ENCODE measurements at places on chromosomes 12 and 14. TPM values are rescaled to one million over a fixed set of nuclear protein-coding genes. Genes with fewer than 3 reads are reported as not detected.
A peak's percentile ranks its signal among the peaks of the same experiment; 100 is the strongest.

TIMELESS gene
- 59.5 TPM for total RNA-seq

- no peaks in the 10 kb centered on the region for H3K4me1 ChIP-seq
- no peaks in the 10 kb centered on the region for H3K36me3 ChIP-seq
- H3K27ac ChIP-seq: no peak overlapping the region
- DNase-seq: peak; percentile 73
These were observed 568.3 kb downstream of the TMEM121 start for GRCh38 chr14:106094654-106095189.

DNA sequence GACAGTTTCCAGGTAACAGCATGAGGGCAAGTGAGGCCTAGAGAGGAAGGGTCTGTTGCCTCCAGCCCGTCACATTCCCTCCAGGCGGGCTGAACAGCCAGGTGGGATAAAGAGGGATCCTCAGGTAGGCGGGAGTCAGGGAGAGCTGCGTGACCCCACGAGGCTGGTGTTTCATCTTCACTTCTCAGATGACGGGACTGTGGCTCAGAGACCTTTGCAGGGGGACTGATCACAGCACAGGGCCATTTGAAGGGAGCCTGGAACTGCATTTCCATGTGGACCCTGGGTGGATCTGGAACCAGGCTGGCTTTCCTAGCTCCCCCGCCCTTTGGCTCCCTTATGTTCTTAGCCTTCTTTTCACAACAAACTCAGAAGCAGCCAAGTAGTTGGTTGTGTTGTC, 37.4 kb downstream of the SH2B3 start:
- H3K4me3 ChIP-seq: no peak overlapping the region
- no peak for DNase-seq
- H3K4me1 ChIP-seq: peaks cover 81% of the 10 kb centered on the region
- H3K27ac ChIP-seq: peak overlapping the region; percentile 78

MDGA2 gene
- total RNA-seq: not detected

ZNF385A gene
- 1.3 TPM for total RNA-seq

KLRF1 gene
- 0.20 TPM for total RNA-seq

- no peaks in the 10 kb centered on the region for H3K36me3 ChIP-seq
- H3K4me3 ChIP-seq: no peak overlapping the region
- H3K27me3 ChIP-seq: no peaks in the 10 kb centered on the region
- H3K27ac ChIP-seq: no peak overlapping the region
These were observed 47.6 kb downstream of the PHETA1 start for GRCh38 chr12:111321317-111321716.

DNA sequence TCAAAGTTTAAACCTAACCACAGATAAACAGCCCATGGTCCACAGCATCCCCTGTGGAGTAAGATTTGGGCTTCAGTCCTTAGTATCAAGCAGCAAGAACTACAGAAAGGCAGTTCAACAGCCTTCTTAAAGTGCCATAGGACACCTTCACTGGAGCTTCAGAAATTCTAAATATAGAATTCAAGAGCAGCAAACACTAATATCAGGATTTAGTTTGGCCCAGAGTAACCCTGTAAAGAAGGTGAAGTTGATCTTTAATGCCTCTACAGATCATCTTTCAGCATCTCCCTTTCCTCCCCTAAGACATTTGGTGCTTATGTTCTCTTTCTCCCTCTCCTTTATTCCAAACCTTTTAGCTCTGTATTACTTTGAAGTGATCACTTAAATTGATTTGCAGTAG, 59.5 kb upstream of the ARHGAP5 start:
- H3K27ac ChIP-seq: no peak overlapping the region
- no peak overlapping the region for H3K4me3 ChIP-seq
- no peaks in the 10 kb centered on the region for H3K4me1 ChIP-seq
- no peaks in the 10 kb centered on the region for H3K36me3 ChIP-seq
- no peak for DNase-seq
- peaks cover 3% of the 10 kb centered on the region for H3K27me3 ChIP-seq

CKAP4 gene
- total RNA-seq: 2.1 TPM

DNA sequence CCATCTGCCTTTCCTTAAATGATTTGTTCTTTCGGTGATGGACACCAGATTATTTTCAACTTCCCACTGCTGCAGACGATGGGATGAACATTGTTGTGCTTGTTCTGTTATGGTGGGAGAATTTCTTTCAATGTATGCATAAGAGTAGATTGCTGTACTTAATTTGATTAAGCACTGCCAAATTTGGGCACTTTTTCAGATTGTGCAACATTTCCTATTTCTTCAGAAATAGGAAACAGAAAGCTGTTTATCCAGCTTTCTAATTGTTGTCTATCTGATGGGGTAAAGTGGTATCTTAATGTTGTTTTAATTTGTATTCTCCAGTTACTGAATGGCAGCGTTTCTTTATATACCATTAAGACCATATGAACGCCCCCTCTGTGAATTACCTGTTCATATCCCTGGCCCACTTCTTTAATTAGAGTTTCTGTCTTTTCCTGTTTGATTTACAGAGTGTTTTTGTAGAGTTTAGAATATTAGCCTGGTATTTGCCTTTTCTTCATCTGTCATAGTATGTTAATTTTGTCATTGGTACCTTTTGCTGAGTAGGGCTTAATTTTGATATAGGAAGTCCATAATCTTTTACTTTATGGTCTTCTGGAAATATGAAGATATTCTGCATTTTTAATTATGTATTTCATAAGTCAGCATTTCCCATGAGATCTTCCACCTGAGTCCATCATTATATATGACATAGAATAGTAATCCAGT, 59.6 kb downstream of the DIP2B start:
- H3K36me3 ChIP-seq: peaks cover 12% of the 10 kb centered on the region
- no peak overlapping the region for H3K4me3 ChIP-seq
- DNase-seq: no peak
- peaks cover 36% of the 10 kb centered on the region for H3K4me1 ChIP-seq
- H3K27ac ChIP-seq: no peak overlapping the region

LRRC43 gene
- total RNA-seq: not detected

GRCh38 chr12:3041558-3042164, 35.5 kb upstream of the TSPAN9 start:
- no peaks in the 10 kb centered on the region for H3K27me3 ChIP-seq
- DNase-seq: peak; percentile 69
- no peaks in the 10 kb centered on the region for H3K4me1 ChIP-seq
- H3K27ac ChIP-seq: no peak overlapping the region
- H3K36me3 ChIP-seq: no peaks in the 10 kb centered on the region

DNA sequence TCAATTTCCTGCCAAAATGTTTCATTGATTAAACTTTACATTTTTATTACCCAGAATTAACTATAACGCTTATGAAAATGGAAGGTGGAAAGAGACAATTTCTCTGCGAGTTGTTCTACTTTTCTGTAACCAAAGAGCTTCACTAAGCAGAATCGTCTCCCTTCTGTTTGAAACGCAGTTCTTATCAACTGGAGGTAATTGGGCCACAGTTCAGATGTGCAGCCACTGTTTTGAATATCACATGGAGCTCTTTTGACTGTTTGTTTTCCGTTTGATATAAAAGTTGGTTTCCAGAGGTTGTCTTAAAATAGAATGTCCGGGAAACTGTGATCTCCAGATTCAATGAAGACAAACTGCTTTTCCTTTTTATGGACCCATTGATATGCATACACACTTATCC, 183.3 kb upstream of the SEL1L start:
- no peaks in the 10 kb centered on the region for H3K36me3 ChIP-seq
- H3K4me1 ChIP-seq: no peaks in the 10 kb centered on the region

DNA sequence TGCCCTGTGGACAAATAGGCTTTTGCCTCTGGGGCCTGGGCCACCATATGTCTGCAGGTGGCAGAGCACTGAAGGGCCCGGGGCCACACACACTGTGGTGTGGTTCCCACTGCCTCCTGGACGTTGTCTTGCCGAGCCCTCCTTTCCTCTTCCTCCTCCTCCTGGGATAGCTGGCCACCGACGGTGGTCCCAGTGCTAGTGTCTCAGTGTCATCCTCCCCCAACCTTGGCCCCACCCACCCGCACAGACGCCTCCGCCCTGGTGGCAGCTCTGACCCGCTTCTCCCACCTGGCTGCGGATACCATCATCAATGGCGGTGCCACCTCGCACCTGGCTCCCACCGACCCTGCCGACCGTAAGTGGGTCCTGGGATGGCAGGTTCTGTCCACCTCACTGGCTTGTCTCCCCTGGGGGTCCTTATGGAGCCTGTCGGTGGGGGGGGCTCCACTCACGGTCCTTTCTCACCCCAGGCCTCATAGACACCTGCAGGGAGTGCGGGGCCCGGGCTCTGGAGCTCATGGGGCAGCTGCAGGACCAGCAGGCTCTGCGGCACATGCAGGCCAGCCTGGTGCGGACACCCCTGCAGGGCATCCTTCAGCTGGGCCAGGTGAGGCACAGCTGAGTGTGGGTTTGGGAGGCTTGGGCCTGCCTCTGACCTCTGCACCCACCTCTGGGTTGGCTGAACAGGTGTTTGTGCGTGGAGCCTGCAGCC, 23.5 kb downstream of the HIP1R start:
- DNase-seq: no peak
- no peak overlapping the region for H3K27ac ChIP-seq
- no peaks in the 10 kb centered on the region for H3K36me3 ChIP-seq
- H3K4me1 ChIP-seq: no peaks in the 10 kb centered on the region
- no peak overlapping the region for H3K4me3 ChIP-seq

CBLN3 gene
- 5.3 TPM for total RNA-seq

YBX3 gene
- 27.1 TPM for total RNA-seq

DNA sequence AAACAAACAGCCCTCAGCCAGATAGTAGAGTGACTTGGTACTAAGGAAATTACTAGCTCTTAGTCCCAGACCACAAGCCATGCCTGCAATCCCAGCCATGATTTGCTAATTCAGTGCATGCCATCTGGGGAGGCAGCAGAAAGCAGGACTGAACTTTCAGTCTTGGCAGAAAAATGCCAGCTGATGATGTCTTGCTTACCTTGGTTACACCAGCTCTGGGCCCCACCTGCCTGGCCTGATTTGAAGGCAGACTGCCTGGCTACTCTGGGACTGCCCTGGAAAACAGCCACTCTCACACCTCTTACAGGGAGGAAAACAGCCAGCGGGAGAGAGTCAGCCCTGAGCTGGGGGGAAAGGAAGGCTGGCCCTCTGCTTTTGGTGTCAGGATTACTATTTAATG, 4.6 kb upstream of the UNC119B start:
- H3K4me1 ChIP-seq: peaks cover 7% of the 10 kb centered on the region
- H3K27ac ChIP-seq: no peak overlapping the region
- H3K27me3 ChIP-seq: no peaks in the 10 kb centered on the region
- H3K4me3 ChIP-seq: no peak overlapping the region
- no peak for DNase-seq

DNA sequence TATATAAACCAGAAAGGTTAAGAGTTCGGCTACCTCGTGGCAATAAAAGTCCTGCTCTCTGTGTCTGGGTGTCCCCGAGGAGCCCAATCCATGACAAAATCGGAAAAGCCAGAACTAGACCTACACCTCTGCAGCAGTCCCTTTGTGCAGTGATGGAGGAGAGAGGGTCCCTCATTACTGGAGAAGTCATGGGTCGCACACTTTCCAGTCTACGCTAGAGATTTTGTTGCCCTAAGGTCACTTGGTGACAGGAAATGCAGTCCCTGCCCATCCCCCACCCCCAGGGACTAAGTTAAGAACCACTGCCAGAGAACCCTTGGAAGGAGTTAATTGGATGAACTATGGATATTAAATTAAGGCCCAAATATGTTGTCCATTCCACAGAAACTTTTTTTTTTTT, 104.4 kb upstream of the ATF7IP start:
- H3K4me1 ChIP-seq: peaks cover 41% of the 10 kb centered on the region
- H3K4me3 ChIP-seq: no peak overlapping the region
- no peak overlapping the region for H3K27ac ChIP-seq
- peaks cover 34% of the 10 kb centered on the region for H3K36me3 ChIP-seq
- no peaks in the 10 kb centered on the region for H3K27me3 ChIP-seq

DNA sequence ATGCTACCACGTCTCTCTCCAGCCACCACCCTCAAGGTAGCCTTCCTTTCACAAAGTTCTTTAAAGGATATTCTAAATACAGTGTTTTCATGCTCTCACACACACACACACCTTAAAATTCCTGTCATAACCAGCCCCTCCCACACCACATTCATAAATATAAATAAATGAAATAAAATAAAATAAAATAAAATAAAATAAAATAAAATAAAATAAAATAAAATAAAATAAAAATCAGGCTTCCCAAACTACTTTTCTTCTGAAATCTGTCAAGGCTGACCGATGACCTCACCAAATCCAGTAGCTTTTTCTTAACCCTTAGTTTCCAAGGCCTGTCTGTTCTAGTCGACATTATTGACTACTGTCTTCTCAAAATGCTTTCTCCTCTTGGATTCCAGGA, 378.4 kb downstream of the SEC23A start:
- no peaks in the 10 kb centered on the region for H3K36me3 ChIP-seq
- H3K27ac ChIP-seq: no peak overlapping the region
- H3K4me3 ChIP-seq: no peak overlapping the region
- DNase-seq: no peak
- peaks cover 2% of the 10 kb centered on the region for H3K27me3 ChIP-seq

GRCh38 chr12:18898470-18898869, 160.6 kb downstream of the CAPZA3 start:
- no peak overlapping the region for H3K27ac ChIP-seq
- no peak for DNase-seq
- no peaks in the 10 kb centered on the region for H3K4me1 ChIP-seq
- no peaks in the 10 kb centered on the region for H3K36me3 ChIP-seq
- no peak overlapping the region for H3K4me3 ChIP-seq

- no peaks in the 10 kb centered on the region for H3K36me3 ChIP-seq
- peak overlapping the region; percentile 63 for H3K27ac ChIP-seq
- H3K4me1 ChIP-seq: peaks cover 16% of the 10 kb centered on the region
- peak; percentile 34 for DNase-seq
These were observed 21.9 kb upstream of the PTGR2 start for GRCh38 chr14:73829526-73830431.

CMA1 gene
- not detected for total RNA-seq

DNA sequence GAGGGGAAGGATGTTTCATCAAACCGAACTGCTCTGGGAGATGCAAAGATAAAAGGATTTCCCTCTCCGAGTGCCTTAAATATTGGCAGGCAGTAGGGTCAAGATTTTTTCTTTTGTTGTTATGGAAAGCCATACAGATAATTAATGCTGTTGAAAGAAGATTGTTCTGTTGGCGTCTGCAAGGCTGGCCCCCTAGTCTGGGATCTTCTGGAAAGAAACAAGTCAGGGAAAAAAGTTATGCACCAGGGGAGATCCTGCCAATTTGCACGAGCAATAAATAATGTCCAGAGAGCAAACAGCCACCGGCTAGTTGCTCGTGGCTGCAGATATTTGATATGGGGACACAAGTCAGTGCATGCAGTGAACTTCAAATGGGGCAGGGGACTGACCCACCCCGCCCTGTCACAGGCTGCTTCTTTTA, 202.1 kb upstream of the MYL2 start:
- H3K27me3 ChIP-seq: no peaks in the 10 kb centered on the region
- no peak overlapping the region for H3K4me3 ChIP-seq
- H3K4me1 ChIP-seq: no peaks in the 10 kb centered on the region
- H3K27ac ChIP-seq: no peak overlapping the region

GRCh38 chr12:70628701-70629480, 8.3 kb downstream of the PTPRB start:
- no peaks in the 10 kb centered on the region for H3K36me3 ChIP-seq
- H3K4me1 ChIP-seq: peaks cover 2% of the 10 kb centered on the region
- no peak overlapping the region for H3K4me3 ChIP-seq
- no peak for DNase-seq

Data from activated CD4-positive, alpha-beta T cell treated with anti-CD3 and anti-CD28 coated beads, Interleukin-2, amount 10 ng/mL, durations not matched to agents 7 days and 5 days (primary cell).